NCI-H226 (cell line): ENCODE measurements at places on chromosomes 2 and 18.

DNA sequence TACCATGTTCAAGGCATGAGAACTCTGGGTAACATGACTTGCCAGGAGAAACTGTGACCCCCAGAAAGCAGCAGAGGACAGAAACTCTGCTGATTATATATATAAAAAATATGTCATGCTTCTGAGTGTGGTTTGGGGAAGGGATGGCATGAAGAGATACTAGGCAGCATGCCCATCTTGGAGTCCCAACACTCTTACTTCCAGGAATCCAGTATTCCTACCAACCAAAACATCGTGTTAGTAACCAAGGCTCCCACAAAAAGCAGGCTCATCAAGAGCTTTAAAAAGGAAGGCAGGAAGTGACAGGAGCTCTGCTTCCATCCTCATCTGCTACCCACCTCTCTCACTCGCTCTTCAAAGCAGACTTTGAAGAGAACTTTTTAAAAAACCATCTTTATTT, 31.6 kb upstream of the TWIST2 start:
- no peak for DNase-seq

DNA sequence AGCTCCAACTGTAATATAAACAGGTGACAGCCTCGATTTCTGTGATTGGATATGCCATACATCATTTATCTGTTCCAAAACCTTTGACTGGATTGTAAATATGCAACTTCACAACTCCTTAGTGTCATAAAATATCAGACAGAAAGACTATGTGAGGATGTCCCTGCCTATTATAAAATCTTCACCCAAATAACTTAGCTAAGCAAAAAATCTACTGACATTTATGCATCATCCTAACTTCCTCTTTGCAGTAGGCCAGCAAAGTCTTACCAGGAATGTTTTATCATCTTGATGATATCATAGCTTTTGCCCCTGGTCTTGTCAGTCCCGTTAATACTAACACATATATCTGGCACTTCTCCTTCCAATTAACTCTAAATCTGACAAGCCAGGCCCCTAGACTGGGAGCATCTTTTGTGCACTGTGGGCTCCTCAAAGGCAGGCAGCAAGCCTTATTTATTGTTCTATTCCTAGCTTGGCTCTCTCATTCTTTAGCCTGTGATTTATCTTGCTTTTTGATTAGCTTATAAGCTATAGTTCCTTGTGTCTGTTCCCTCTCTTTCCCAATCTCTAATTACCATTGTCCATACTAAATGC, 356.5 kb upstream of the HNMT start:
- no peak for DNase-seq

- DNase-seq: no peak
Observed at GRCh38 chr2:217988014-217988839, 14.6 kb downstream of the TNS1 start.

- DNase-seq: no peak
Observed at GRCh38 chr2:209761566-209761965, 10.1 kb upstream of the UNC80 start.

GRCh38 chr18:79151191-79151590, 82.0 kb downstream of the ATP9B start:
- no peak for DNase-seq
